ENCODE measurements at places on chromosomes 13 and 19. TPM values are rescaled to one million over a fixed set of nuclear protein-coding genes. Genes with fewer than 3 reads are reported as not detected.

The IL27RA gene
- polyA plus RNA-seq = 3.8 TPM

The FGF21 gene
- polyA plus RNA-seq = not detected

The BRSK1 gene
- 18.1 TPM for polyA plus RNA-seq

The AZU1 gene
- polyA plus RNA-seq = 3.6 TPM

The CGB2 gene
- polyA plus RNA-seq = not detected

The GAPDHS gene
- polyA plus RNA-seq = not detected

The GJB6 gene
- polyA plus RNA-seq = 1.9 TPM

The BEST2 gene
- not detected for polyA plus RNA-seq

The ZNF829 gene
- polyA plus RNA-seq = 6.8 TPM

The ZNF813 gene
- 7.4 TPM for polyA plus RNA-seq

The C5AR1 gene
- 5.4 TPM for polyA plus RNA-seq

The FFAR3 gene
- not detected for polyA plus RNA-seq

The FOXO1 gene
- polyA plus RNA-seq = 16.9 TPM

DNA sequence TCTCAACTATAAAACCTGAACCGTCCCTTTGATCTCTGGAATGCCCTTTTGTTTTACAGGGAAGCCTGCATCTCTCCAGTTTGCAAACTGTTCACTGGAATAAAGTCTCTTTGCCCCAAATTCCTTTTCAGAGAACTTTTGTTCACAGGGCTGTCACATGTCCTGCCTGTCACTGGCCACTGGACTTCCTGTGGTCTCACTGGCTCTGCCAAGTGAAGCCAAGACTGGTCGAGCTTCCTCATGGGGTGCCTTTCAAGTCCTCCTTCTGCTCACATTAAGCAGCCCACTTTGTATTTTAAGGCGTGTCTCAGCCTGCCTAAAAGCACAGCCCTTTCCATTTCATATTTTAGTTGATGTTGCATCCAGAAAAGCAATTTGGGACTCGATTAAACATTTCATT is 215.7 kb downstream of the KATNAL1 start:
- DNase-seq = no peak

GRCh38 chr19:7743425-7743841 is 3.9 kb downstream of the CD209 start:
- DNase-seq = no peak

DNA sequence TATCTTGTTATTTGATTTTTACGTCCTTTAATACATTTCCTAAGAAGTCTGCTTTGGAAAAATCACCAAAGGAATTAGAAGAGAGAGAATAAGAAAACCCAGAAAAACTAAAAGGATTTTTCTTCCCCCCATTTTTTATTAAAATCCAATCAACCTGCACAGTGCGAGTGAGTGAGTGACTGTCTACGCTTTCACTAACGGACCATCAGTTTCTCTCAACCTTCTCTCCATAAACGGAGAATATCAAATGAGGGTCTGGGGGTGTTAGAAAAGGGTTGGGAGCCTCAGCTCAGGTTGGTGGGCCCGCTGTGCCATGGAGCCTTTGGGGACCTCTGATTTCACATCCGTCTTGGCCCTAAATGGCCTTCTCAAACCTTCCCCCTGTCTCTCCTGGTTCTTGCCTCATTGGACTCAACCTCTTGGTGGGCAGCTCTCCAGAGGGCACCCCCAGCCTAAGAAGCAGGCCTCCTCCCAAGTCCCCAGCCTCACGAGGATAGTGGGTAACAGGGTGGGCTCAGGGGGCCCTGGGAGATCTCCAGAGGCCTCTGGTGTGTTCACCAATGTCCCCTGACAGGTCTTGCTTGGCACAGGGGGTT is 763 bp upstream of the LRP3 start:
- DNase-seq = no peak

DNA sequence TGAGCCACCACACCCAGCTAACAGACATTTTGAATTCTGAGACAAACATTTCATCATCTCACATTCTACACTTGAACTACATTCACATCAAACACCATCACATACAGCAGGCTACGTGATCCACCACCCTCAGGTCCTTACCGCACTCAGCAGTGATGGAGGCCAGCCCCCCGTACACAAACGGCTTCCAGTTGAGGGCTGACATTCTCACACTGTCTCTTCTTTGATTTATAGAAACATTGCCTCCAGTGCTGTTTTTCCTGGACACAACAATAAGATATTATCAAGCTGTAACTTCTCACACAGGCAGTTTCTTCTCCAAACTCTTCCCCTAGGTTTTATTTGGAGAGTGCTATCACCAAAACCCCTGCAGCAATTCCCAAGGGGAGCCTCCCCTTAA is 7.0 kb downstream of the SLC25A30 start:
- no peak for DNase-seq

DNA sequence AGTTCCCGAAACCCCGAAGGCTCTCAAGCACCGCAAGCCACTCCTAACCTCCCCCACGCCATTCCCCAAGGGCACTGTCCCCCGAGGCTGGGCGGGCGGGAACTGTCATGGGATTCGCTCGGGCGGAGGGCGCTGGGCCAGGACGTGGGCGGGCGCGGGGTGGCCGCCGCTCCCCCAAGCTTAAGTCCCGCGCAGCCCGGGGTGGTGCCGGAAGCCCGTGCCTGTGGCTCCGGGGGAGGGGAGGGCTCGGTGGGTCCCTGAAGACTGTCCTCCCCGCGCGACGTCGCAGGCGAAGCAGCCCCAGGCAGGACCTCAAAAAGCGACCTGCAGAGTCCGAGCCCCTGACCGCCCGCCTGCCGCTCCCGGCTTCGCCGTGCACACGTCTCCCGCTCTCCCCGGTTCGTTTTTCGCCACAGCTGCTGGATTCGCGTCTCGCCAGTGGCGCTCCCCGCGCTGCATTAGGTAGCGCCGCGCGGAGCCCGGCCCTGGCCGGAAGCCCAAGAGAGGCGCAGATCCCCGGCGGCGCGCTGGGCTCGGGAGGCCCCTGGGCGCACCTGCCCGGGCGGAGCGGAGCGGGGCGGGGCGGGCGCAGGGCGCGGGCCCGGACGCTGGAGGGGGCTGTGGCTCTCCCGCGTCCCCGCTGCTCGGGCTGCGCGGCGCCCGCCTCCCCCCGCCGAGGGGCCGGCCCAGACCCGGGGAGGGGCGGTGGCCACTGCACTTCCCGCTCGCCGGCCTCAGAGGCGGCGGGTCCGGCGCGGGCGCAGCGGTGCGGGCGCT is at the start of gene FARP1:
TSS of gene FARP1 (plus strand) at position 715 of the 777 bp plus-strand sequence. CDS start 70,149 bp downstream, outside the sequence.
- no peak for DNase-seq

DNA sequence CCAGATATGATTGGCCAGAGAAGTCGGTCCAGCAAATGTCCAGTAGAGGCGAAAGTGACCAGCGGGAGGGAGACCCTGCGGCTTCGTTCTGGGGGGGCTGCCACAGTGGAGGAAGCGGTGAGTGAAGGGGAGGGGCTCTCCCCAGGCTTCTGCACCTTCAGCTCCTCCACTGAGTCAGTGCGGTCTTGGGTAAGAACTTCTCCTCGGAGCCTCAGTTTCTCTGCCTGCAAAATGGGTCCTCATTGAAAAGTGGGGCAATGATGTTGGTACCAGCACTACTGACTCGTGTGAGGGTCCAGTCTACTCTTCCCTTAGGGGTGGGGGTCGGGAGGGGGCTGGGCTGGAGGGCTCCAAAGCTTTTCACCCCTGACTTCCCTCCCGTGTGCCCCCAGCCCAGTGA is 4.2 kb downstream of the GIPC3 start:
- no peak for DNase-seq

DNA sequence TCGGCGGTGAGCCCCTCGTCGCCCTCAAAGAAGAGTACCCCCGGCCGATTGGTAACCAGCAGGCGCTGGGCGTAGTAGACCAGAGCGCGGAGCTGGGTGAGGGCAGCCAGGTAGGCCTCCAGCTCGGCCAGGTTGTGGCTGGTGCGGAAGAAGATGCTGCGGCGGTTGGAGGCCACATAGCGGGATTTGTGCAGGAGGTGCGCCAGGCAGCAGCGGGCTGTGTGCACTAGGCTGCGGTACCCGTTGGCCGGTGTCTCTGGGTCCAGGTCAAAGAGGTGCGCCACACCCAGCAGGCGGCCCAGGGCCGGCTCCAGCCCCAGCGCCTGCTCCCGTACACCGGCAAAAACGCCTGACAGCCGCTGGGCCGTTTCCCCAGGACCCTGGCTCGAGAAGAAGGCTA is 16.8 kb downstream of the LIPE start:
- no peak for DNase-seq

GRCh38 chr13:109919715-109920375 is 133.5 kb upstream of the IRS2 start:
- no peak for DNase-seq

DNA sequence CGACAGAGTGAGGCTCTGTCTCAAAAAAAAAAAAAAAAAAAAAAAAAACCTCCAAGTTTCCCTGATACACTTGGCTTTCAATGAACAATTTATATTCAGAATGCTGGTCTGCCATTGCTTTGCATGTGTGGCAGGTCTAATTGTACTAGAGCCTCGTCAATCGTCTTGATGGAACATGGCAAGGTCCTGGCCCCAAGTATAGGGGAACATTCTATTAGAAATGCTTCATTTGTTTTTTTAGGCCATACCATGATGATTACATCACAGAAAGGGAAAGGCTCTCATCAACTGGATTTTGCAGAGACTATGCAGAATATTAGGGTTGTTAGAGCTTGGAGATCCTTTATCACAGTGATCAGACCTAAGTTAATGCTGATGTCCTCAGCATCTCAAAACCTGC is 28.0 kb downstream of the SPRY2 start:
- no peak for DNase-seq

DNA sequence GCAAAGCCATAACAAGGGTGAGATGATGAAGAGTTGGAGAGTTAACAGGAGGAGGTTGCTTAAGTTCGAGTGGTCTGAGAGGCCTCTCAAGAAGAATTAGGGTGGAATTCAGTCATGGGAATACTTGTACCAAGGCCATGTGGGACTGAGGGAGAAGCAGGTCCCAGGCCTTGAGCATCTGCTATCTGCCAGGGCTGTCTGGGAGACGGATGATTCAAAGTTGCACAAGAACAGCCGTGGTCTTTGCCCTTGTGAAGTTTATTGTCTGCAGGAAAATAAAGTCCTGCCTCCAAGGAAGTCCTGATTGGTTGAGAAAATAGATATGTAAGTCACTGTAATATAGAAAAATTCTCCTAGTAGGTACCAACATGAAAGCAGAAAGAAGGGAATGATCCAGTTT is 178.8 kb upstream of the RFC3 start:
- DNase-seq = no peak

DNA sequence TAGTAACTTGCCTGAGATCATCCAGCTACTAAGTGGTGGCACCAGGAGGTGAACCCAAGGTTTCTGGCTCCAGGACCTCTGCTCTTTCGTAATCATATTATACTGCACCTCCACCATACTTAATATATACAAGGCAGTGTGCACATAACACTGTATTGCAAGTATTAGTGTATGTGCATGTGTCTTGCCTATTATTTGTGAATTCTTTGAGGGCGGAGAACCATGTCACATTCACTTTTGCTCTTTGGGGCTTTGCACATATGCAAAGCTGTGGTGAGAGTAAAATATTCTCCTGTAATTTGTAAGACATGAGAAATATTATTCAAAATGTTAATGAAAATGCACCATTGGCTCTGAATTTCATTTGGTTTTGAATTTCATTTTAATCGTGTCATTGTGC is 78.6 kb downstream of the DGKH start:
- no peak for DNase-seq

GRCh38 chr19:16035601-16036297 is 40.5 kb upstream of the TPM4 start:
- DNase-seq = no peak

- DNase-seq = no peak
These were observed 94.6 kb upstream of the RFC3 start for GRCh38 chr13:33723365-33723764.

- no peak for DNase-seq
These were observed 2.4 kb downstream of the FOSB start for GRCh38 chr19:45469945-45470761.

- no peak for DNase-seq
These were observed 485.4 kb downstream of the RFC3 start for GRCh38 chr13:34303346-34303745.

DNA sequence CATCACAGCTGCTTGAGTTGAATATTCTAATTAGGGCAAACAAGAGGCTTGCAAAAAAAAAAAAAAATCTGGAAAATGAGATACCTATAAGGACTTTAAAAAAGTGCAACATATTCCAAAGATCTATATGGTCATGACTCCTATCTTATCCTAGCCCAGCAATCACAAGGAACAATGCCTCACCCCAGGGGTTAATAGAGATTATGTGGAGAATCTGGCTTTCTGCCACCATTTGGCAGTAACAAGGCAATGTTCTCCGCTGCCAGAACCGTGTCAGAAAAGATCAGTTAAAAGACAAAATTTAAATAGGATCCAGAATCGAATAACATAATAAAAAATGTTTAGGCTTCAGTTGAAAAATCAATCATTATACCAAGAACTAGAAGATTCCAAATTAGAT is 1643.2 kb upstream of the PRR20A start:
- DNase-seq = no peak

DNA sequence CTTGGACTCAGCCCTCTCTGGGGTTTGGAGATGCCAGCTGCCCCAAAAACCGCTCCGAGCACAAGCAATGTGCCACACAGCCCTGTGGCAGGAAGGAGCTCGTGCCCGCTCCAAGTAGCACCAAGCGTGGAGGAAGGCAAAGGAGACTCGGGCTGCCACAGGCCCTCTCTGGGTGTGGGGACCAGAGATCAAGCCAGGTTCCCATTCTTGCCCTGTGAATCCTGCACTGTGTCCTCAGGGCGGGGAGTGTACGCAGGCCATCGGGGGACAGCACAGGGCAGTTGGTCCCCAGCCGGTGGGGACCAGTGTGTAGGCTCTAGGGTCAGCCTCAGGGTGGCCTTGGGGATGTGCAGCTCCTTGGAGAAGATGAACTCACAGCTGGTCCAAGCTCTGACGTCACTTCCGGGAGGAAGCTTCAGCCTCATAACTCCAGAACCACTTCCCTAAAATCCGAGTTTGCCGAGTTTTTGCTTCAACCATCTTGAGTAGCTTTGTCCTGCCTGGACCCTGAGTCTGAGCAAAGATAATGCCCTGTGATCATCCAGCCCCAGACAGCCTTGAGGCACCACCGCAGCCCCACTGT is 9.3 kb upstream of the CPAMD8 start:
- no peak for DNase-seq

- no peak for DNase-seq
These were observed 139.0 kb downstream of the SPRY2 start for GRCh38 chr13:80201694-80202468.

GRCh38 chr13:112376050-112376681 is at the start of gene SPACA7:
SPACA7 (plus strand) TSS chr13:112376355; CDS start chr13:112376386, 31 bp downstream.
- DNase-seq = no peak

DNA sequence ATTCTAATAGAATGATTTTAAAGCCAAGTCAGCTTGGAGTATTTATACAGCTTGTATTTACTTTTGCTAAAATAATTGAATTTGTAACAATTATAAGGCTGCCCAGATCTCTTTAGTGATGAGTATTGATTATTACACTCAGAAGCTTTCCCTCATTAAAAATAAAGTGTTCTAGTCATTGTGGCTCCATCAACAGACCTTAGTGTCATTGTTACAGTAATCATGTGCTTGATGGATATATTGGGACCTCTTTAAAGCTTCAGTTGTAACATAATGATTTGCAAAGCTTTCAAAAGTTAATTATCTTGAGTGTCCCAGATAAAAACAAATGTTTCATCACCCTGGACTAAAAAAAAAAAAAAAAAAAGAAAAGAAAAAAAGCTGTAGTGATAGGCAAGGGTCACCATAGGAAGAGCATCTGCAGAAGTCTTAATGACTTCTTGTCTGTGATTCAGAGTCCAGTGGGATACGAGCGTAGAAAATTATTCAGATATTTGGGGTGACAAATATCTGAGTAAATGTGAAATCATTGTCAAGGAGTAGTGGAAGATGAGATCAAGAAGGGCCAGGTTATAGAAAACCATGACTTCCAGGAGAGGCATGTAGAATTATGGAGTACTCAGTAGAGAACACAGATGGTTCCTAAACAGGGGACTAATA is 369.6 kb downstream of the DCT start:
- DNase-seq = no peak
